ENCODE measurements at places on chromosomes 11 and 22.

DNA sequence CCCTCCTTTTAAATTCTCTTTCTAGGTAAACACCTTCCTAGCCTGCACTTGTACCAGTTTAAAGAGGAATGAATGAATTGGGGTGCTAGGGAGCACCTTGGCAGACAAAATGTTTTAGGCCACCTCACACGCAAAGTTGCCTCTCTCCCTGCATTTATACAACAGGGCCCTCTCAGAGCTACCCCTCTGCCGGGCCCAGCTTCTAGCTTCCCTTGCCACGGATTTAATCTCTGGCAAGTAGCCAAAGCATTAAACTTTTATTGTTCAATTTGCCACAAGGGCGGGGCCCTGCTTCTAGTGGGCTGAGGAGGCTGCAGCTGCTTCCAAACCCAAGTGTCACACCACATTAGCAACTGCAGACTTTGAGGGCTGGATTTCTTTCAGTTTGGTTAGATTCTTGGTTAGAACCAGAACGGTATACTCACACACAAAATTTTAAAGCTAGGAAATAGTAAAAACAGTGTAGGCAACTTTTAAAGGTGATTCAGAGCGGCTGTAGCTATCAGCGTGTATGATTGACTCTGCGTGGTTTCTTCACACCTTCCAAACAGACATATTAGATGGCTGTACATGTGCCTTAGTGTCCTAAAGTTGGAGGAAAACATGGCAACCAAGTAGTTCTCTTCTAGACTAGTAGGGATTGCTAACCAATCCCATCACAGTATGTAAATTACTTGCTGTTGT lies 6.5 kb downstream of the KREMEN1 start:
- no peak for DNase-seq

- no peak for DNase-seq
Measured at GRCh38 chr22:24843048-24843447, 37.0 kb downstream of the SGSM1 start.

- no peak for DNase-seq
Measured at GRCh38 chr11:20061776-20062175, 98.5 kb downstream of the DBX1 start.

DNA sequence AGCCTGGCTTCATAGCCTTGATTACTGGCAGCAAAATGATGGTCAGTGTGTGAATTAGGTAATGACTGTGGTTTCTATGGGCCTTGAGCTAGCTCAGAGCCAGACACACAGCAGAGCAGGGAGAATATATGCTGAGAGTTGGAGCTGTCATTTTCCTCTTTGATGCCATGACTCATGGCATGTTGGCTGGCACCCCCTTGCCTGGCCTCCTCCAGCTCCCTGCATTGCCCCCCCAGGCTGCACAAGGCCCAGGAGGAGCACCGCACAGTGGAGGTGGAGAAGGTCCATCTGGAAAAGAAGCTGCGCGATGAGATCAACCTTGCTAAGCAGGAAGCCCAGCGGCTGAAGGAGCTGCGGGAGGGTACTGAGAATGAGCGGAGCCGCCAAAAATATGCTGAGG lies 20.3 kb upstream of the RRM1 start:
- no peak for DNase-seq

- DNase-seq, result no peak
Measured at GRCh38 chr11:104073950-104074705, 37.7 kb downstream of the DDI1 start.

- no peak for DNase-seq
Measured at GRCh38 chr11:134406264-134407185, 5.5 kb downstream of the B3GAT1 start.

DNA sequence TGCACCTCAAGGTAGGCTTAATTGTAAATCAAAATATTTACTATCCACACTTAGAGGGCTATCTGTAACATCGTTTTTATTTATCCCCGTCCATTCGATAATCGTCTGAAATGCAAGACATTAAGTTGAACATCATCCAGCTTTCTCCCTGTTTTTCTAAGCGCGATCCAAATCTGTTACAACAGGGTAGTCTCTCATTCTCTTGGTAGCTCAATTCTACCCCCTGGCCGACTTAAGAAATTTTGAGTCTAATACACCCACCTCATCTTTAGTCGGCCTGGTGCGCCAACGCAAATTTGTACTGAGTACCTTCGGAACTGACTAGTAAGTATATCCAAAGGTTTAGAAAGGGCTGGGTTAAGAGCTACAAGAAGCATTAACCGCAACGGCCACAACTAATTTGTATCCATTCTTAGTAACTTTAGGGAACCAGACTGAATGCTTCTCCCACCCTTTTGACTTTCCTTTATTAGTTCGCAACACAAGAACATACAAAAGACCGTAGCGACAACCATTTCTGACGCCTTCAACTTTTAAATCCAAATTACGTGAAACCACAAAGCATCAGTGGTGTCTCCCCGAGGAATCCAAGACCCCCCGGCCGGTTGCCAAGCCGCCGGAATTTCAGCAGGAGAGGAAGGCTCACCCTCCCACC lies 1.0 kb upstream of the ZNF143 start:
- DNase-seq, result no peak

GRCh38 chr22:31079095-31079642 lies 1.9 kb upstream of the SMTN start:
- no peak for DNase-seq

DNA sequence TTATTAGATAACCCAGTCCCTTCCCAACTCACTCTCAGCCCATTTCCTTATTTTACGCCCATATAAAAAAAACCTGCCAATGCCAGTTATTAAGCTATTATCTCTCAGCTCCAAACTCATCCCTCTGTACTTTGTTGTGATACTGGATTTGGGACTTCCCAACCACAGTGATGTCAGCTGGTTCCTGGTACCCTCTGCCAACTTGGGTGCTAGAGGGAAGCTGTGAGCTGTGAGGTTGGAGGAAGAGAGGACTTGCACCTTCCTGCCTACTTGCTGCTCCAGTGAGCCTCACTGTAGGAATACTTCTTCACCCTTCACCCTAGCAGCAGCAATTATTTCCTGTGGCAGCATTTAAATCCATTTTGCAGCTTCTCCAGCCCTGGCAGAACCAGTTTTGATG lies 19.2 kb upstream of the CSF2RB start:
- no peak for DNase-seq

GRCh38 chr11:134291196-134291595 lies 15.0 kb downstream of the GLB1L3 start:
- no peak for DNase-seq

- no peak for DNase-seq
Measured at GRCh38 chr11:78231962-78232501, 43.3 kb downstream of the USP35 start.

Data from stimulated activated CD4-positive, alpha-beta T cell treated with anti-CD3 and anti-CD28 coated beads, Interleukin-15, amount 100 ng/mL, for 1 hour (primary cell).